Foreskin fibroblast (primary cell): ENCODE measurements at places on chromosomes 7 and 10.

DNA sequence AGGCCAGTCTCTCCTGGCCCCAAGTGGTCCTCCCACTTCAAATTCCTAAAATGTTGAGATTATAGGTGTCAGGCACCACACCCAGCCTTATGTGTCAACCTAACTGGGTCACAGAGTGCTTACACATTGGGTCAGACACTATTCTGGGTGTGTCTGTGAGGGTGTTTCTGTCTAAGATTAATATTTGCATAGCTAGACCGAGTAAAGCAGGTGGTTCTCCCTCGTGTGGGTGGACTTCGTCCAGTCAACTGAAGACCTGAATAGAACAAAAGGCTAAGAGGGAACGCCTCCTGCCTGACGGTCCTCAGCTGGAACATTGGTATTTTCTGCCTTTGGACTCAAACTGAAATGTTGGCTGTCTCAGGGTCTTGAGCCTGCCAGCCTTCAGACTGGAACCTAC, 11.5 kb downstream of the PPIF start:
- no peak for DNase-seq

GRCh38 chr7:134602881-134603451, 43.7 kb upstream of the BPGM start:
- DNase-seq = peak; percentile 63

DNA sequence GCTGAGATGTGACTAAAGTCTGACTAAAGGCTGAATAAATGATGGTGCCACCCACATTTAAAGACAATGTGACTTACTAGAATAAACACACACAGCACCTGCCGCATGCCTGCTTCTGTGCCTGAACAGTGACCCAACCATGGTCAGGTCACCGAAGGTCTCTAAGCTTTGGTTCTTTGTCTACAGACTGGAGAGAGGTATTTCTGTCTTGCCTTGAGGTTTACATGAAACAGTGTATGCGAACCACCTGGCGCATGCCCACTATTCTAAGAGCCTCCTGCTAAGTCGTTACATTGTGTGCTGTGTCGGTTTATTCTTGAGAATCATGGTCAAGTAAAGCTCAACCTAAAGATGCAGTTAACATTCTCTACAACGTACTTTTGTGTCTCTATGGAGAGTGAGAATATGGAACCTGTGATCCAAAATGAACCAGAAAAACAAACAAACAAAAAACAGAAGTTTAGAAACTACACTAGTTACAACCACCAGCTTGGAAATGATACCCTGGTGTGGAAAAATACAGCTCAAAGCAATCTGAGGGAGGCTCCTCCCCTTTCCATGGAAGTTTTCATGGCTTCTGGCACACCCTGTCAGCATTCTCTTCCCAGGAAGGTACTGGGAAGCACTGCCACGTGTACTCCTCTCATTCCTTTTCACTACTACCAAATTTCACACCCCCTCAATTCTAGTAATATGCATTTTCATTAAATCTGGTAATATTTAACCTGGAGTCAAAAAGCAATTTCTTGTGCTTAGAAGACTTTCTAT, 40.0 kb downstream of the VOPP1 start:
- DNase-seq = no peak

- DNase-seq = no peak
These were observed 104.2 kb downstream of the NPY start for GRCh38 chr7:24388212-24388611.

DNA sequence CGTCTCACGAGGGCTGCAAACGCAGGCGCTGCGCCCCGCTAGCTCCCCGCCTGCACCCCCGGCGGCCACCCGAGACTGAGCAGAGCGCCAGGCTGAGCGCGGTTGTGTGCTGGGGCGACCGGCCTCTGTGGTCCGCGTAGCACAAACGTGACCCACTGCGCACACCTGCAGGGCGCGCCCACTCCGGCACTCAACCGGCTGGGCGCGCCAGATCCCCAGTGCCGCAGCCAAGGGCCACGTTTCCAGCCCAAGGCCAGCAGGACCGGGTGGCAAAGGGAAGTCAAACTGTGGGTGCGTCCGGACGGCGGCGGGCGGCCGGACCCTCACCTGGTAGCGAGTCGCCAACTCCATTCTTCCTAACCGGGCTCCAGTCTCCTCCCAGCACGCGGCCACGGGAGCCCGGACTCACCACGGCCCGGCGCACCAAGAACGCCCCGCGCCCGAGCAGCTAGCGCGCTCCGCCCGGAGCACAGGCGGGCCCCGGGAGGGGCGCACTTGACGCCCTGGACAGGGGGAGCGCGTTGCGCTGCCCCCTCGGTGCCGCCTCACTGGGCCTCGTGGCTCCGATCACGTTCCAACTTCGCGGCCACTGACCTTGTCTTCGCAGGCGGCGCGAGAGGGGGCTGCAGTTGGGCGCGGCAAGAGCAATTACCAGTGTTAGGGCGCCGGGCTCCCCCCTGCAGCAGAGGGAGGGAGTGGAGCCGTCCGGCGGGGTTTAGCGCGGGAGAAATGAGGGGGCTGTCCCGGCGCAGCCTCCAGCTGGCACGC, at the start of gene CDCA7L:
Gene CDCA7L (minus strand): TSS at position 446 of the 768 bp plus-strand sequence. CDS start 95 bp downstream, at position 351.
- peak; percentile 75 for DNase-seq

DNA sequence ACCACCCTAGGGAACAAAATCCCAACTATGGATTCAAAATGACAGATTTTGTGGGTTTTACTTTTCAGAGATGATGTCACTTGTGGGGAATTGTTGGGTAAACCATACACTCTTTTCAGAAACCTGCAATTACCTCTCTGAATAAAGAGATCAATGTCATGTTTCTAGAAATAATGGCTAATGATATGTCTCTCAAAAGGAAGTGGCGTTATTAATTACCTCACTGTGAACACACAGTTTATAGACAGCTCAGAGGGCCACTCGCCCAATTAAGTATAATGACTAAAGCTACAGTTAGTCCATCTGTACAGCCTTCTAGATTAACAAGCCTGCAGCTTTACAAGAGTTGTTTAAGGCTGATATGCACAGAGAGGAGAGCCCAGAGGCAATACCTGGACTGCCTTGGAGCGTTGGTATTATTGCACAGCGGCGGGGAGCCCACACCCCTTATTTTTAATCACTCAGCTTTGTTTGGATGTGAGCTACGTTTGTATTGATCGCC, 79.5 kb downstream of the RAB11FIP2 start:
- DNase-seq = no peak

- peak; percentile 85 for DNase-seq
These were observed 69.0 kb upstream of the PDCD4 start for GRCh38 chr10:110802551-110803238.

GRCh38 chr10:14625192-14625631, 149.5 kb downstream of the FAM107B start:
- DNase-seq = peak; percentile 14

- DNase-seq = no peak
These were observed 23.0 kb upstream of the AFAP1L2 start for GRCh38 chr10:114427124-114427852.

DNA sequence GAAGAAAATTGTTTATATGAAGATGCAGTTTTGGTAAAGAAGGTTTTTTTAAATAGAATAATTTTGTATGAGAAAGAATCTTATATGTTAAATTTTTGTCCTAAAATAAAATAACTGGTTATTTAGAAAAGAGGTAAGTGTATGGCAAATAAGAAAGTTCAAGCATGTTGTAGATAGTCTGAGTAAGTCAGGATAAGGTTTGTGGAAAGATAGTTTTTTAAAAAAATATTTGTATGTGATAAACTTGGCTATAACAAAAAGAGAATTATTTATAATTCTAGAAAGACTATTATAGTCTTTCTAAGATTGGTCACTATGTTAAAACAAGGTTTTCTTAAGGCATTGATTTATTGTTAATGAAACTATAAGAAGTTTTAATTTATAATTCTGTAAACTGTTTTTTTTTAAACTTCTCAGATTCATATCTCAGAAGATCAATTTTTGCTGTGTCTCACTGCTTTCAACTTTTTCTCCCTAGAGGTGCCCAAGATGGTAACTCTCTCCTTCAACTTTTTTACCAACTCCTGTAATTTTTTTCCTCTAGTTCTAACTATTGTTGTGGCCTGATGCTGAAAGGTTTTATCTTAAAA, 698.6 kb downstream of the CCSER2 start:
- no peak for DNase-seq
